ENCODE measurements at places on chromosomes 13 and 19. TPM values are rescaled to one million over a fixed set of nuclear protein-coding genes. Genes with fewer than 3 reads are reported as not detected.

DNA sequence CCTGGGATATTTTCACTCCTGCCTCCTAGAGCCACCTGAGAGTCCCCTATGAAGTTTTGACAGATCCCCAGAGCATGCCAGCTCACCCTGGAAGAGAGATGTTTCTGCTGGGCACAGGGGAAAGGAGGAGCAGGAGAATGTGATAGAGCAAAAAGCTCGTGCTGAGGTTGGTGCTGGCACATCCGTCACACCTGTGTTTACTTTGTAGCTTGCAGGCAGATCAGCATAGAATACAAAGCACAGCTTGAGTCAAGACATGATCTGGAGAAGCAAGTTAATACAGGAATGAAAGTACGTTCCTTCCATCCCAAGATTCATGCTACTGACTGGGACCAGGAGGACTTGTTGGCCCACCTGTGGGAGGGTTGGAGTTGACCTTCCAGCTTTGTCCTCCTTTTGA, 46.1 kb downstream of the HSPH1 start:
- DNase-seq: no peak

- peak; percentile 65 for DNase-seq
These were observed 136.9 kb upstream of the SPRY2 start for GRCh38 chr13:80477661-80478443.

GRCh38 chr13:46521921-46522747, 30.8 kb upstream of the LRCH1 start:
- no peak for DNase-seq

The CABP5 gene
- not detected for total RNA-seq

The VSTM2B gene
- not detected for total RNA-seq

The LIPE gene
- total RNA-seq: 2.6 TPM

The ZFP14 gene
- total RNA-seq: 4.0 TPM

The SHISA2 gene
- total RNA-seq: 1.8 TPM

The FFAR3 gene
- total RNA-seq: under 0.01 TPM
